ENCODE measurements at places on chromosomes 12 and 14. TPM values are rescaled to one million over a fixed set of nuclear protein-coding genes. Genes with fewer than 3 reads are reported as not detected.
A peak's percentile ranks its signal among the peaks of the same experiment; 100 is the strongest.

MYL2 gene
- not detected for total RNA-seq

DNA sequence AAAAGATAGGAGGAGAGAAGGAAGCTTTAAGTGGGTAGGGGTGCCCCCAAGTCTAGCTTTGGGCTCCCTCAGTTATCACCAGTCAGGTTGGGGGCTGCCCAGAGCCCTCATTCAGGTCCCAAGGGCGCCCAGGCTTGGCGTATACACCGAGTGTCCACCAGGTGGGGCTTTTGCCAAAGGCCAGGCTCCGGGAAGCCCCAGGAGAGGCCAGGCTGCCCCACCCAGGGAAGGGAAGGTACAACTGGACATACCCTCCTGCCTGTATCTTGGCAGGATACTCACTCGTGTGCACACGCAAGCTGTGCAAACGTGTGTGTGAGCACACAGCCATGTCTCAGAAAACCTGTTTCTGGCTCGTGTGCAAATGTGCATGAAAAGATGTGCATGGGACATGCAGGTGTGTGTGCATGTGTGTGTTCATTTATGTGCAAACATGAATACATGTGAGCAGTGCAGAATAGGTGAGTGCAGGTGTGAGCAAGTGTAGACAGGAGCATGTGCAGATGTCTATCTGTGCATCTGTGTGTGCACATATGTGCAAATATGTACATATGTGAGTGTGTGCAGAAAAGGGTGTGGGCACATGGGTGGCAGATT lies 103.9 kb upstream of the MYL2 start:
- peak; percentile 20 for DNase-seq

DNA sequence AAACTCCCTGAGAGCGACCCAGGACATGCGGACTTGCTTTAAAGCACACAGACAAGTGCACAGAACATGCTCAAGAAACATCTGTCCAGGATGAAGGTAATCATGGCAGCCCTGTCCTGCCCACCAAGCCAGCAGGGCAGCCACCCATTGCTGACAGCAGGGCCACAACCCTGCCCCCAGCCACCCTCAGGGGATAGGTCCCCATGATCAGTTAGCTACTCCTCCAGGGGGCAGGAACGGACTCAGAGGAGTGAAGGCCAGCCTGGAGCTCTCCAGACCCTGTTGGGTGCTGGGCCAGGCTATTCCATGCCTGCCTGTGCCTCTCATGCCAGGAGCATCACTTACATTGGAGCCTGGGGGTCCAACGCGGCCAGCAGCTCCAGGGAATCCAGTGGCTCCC lies 15.8 kb downstream of the TMEM106C start:
- no peak for DNase-seq

IL31 gene
- not detected for total RNA-seq

DNA sequence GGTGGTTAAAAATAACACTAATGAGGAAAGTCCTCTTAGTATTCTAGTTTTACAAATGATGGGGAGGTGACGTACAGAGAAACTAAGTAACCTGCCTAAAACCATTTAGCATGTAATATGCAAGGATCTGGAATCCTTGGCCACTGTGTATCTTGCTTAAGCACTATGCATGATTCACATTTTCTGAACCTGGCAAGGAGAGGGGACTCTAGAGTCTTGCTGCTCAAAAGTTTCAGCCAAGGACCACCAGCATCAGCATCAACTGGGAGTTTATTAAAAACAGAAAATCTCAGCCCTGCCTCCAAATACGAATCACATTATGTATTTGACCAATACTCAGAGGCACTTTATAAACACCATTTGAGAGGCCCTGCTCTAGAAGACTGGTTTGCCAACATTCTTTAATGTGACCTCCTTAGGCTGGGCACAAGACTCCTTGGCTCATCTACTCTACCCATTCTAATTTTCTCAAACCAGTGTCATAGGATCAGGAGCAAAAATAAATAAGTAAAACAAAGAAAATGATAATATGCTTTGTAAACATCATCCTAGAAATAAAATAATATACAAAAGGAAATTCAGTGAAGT lies 52.9 kb downstream of the ABCC9 start:
- no peak for DNase-seq

DNA sequence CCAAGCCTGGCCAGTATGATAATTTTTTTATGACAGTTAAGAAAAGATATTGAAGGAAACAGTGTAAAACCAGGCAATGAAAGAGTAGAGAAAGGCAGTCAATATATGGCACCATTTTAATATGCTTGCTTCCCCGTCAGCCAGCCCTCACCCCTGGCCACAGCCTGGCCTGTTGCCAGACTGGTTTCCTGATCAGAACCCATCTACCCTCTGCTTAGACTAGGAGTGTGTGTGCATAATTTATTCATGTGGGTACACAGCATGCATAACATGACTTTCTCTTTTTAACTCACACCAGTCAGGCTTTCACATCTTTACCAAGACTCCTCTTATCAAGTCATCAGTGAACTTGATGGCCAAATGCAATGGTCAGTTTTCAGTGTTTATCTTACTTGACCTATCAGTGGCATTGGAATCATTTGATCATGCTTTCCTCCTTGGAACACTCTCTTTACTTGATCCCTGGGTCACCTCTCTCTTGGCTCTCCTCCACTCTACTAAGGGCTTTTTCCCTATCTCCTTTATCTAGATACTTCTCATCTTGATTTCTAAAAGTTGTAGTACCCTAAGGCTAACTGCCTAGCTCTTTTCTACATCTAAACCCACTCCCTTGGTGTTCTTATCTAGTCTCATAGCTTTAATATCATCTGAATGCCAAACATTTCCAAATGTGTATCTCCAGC lies 10.0 kb upstream of the GPR19 start:
- peak; percentile 75 for DNase-seq

GSKIP gene
- 11.6 TPM for total RNA-seq

- DNase-seq, result no peak
Measured at GRCh38 chr12:13597166-13597565, 384.2 kb downstream of the GRIN2B start.

- DNase-seq, result no peak
Measured at GRCh38 chr12:114851981-114852380, 168.0 kb upstream of the TBX3 start.

ACOT6 gene
- not detected for total RNA-seq

GRCh38 chr12:19760611-19761010 lies 321.3 kb downstream of the AEBP2 start:
- DNase-seq, result no peak

DPF3 gene
- total RNA-seq, result 0.54 TPM

- DNase-seq, result no peak
Measured at GRCh38 chr12:83841620-83842019, 1071.0 kb downstream of the SLC6A15 start.
